ENCODE measurements at places on chromosomes 4 and X.
A peak's percentile ranks its signal among the peaks of the same experiment; 100 is the strongest.

- H3K27me3 ChIP-seq, result peaks cover 25% of the 10 kb centered on the region
- DNase-seq, result no peak
- H3K36me3 ChIP-seq, result no peaks in the 10 kb centered on the region
- no peak overlapping the region for H3K27ac ChIP-seq
- H3K4me3 ChIP-seq, result no peak overlapping the region
Measured at GRCh38 chr4:108192056-108192455, 23.3 kb upstream of the LEF1 start.

GRCh38 chr4:42906891-42907759, 14.6 kb downstream of the GRXCR1 start:
- H3K27ac ChIP-seq, result no peak overlapping the region
- no peak overlapping the region for H3K4me3 ChIP-seq
- no peaks in the 10 kb centered on the region for H3K36me3 ChIP-seq

- peaks cover 97% of the 10 kb centered on the region for H3K36me3 ChIP-seq
- H3K27ac ChIP-seq, result no peak overlapping the region
- no peak for DNase-seq
Measured at GRCh38 chr4:10077483-10078335, 38.9 kb downstream of the WDR1 start.

DNA sequence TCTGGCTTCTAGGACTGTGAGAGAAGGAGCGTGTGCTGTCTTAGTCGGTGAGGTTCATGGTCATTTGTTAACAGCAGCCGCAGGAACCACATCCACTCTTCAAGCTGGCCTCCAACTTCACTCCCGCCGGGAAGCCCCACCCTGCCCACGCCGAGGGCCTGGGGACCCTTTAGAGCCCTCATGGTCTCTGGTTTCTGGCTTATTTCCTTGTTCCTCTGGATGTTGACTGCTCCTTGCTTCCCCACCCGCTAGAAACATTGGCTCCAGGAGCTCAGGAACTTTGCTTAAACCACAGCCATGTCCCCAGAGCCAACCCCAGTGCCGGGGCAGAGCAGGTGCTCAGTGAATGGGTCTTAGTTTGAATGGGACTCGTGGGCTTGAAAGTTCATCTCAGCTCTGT, 40.8 kb downstream of the HTRA3 start:
- H3K27me3 ChIP-seq, result no peaks in the 10 kb centered on the region
- no peak overlapping the region for H3K4me3 ChIP-seq

DNA sequence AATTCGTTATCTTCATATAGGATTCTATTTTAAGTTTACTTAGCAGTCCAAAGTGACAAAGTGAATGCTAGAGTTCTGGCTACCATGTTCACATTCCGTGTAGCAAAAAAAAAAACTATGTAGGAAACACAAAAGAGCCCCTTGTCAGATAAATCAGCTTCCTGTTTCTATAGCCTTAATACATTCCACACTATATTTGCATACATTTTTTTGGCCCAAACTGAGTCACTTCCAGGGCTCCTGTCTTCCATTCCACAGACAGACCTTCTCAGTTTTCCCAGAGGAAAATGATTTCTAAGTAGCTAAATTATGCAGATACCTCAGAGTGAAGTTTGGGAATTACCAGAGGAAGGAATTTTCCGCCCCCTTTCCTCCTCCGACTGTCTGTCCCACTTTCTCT, 841.9 kb upstream of the HS3ST1 start:
- H3K27me3 ChIP-seq, result no peaks in the 10 kb centered on the region
- H3K27ac ChIP-seq, result no peak overlapping the region
- no peak overlapping the region for H3K4me3 ChIP-seq
- no peak for DNase-seq

GRCh38 chrX:2523911-2524310, 23.1 kb upstream of the DHRSX start:
- H3K4me1 ChIP-seq, result peaks cover 5% of the 10 kb centered on the region
- H3K27ac ChIP-seq, result no peak overlapping the region
- no peaks in the 10 kb centered on the region for H3K27me3 ChIP-seq
- no peaks in the 10 kb centered on the region for H3K36me3 ChIP-seq
- DNase-seq, result peak; percentile 52

DNA sequence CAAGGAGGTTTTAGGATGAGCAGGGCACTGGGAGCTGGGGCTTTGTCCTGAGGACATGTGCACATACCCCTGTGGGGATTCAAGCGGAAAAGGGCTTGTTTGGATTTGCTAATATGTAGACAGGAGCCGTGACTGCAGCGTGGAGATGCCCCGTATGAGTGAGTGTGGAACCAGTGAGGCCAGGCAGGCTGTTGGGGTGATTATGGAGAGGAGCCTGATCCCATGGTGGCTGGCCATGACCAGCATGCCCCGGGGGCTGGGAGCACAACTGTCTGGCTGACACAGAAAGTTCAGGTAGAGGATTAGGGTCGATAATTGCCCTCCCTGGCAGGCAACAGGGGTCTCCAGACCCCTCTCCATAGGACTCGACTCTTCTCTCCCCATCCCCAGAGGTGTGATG, 68.8 kb upstream of the STX18 start:
- no peak overlapping the region for H3K27ac ChIP-seq
- H3K36me3 ChIP-seq, result no peaks in the 10 kb centered on the region
- no peak overlapping the region for H3K4me3 ChIP-seq
- no peaks in the 10 kb centered on the region for H3K27me3 ChIP-seq
- peaks cover 2% of the 10 kb centered on the region for H3K4me1 ChIP-seq

DNA sequence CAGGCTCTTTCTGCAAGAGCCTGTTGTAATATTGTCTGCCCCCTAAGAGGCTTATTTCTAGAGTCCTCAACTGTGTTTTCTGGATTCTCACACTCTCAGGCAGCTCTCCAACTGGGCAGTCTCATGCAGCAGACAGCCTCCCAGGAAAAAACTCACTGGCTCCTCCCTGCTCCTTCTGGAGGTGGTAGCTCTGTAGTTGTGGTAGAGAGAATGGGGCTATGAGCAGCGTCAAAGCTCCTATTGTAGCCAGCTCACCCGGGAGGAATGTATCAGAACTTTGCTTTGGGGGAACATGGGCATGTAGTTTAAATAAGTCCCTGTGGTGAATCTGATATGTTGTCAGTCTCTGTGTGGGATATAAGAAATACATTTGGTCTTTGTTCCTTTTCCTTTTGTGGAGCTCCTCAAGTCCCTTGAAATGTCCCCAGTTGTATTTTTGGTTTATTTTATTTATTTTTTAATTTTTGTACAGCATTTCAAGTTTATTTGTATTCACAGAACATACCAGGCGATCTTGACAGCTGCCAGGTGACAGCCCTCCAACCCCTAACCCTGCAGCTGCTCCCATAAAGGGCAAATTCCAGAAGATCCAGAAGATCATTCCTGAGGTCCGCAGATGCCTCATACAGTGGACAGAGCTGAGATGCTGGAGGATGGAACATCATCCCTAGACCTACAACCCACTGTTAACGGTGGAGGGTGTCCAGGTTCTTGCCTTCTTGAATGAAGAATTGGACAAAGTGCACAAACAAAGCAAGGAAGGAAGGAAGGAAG, 45.7 kb downstream of the TRIM61 start:
- H3K27me3 ChIP-seq, result no peaks in the 10 kb centered on the region
- H3K4me3 ChIP-seq, result no peak overlapping the region
- no peak overlapping the region for H3K27ac ChIP-seq
- no peaks in the 10 kb centered on the region for H3K36me3 ChIP-seq

DNA sequence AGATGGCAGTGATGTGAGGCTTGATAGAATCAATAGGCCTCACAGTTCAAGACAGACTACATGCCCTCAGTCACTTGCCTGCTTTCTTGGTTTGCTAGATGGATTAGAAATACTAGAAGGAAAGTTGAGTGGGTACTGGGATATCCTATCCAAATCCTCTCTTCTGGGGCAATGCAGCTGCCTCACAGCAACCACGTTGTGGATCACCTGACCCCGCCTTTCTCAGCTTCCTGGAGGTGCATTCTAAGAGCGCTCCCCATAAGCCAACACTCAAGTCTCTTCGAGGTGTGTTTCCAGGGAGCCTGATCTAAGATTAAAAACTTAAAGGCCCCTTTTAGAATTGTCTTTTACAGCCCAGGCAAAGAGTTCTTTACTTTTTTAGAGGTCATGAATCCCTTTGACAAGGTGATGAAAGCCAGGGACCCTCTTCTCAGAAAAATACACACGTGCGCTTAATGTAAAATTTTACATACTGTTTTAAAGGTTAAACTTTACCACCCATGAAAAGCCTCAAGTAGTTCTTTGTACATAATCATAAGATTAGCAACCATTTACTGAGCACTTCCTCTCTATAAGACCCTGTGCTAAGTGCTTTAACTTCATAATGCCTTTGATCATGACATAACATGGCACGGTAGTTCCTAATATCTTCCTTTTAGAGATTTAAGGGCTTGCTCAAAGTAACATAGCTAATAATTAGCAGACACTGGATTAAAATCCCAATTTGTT, 840 bp upstream of the RPL34 start:
- peaks cover 46% of the 10 kb centered on the region for H3K36me3 ChIP-seq
- peak overlapping the region; percentile 100 for H3K4me3 ChIP-seq
- DNase-seq, result no peak
- no peaks in the 10 kb centered on the region for H3K27me3 ChIP-seq

DNA sequence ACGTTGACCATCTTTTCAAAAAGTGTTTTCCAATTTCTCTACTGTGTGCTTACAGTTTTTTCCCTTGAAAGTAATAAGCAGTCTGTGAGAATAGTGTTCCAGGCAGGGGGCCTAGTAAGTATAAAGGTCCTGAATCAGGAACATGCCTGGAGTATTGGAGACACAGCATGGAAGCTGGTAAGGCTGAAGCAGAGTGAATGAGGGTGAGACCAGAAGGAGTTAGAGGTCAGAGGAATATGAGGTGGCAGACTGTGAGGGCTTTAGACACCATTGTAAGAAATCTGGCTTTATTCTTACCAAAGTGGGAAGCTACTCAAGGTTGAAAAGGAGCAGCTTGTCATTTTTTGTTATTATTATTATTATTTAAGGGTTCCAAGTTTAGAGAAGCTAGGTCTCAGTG, 107.4 kb downstream of the CT47B1 start:
- no peaks in the 10 kb centered on the region for H3K36me3 ChIP-seq
- H3K4me3 ChIP-seq, result no peak overlapping the region
- H3K27me3 ChIP-seq, result no peaks in the 10 kb centered on the region
- DNase-seq, result no peak
- no peaks in the 10 kb centered on the region for H3K4me1 ChIP-seq

DNA sequence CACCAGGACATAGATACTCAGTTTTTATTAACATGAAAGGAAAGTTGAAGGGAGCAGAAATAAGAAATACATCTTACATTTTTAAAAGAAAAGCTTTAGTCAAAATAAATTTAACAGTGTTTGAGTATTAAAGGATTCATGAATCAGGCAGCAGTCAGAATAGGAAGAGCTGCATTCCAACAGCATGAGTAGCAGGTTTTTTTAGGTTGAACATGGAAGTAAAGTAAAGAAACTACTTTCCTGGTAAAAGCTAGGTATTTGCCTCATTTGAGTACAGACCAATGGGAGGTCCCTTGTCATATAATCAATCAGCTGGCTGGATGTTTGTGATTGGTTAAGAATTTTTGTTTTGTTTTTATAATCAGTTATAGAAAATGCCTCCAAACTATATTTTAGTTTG, 645.9 kb upstream of the INTU start:
- H3K27ac ChIP-seq, result no peak overlapping the region
- H3K27me3 ChIP-seq, result no peaks in the 10 kb centered on the region
- no peaks in the 10 kb centered on the region for H3K4me1 ChIP-seq
- H3K4me3 ChIP-seq, result no peak overlapping the region

DNA sequence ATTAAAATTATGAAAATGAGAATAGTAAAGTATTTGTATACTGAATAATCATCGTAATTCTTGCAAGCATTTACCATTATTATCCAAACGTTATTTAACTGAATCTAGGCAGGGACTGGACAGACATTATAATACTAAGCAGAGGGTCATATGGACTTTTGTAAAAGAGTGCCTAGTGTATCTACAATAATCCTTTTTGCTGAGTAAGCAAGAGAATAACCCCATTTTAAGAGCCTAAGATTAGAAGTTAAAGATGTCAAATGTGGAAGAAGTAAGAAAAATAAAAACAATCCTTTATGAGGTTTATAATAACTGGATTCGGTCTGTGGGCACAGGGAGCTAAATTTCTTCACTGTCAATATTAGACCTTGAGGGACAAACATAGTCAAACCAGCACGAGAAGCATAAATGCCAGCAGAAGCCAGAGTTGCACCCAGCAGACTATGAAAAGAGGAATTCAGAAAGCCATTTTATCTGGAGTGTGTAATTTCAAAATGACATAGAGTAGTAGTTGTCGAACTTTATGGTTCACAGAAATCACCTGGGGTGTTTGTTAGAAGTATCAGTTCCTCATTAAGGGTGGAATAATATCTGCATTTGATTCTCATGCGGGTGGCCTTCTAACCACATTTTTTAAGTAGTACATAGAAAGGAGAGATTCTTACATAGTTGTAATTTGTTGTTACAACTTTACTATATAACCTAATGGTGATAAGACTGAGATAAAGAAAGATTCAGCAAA, 39.7 kb upstream of the DCLK2 start:
- DNase-seq, result no peak
- H3K4me3 ChIP-seq, result no peak overlapping the region
- H3K36me3 ChIP-seq, result peaks cover 1% of the 10 kb centered on the region
- H3K27ac ChIP-seq, result no peak overlapping the region
- peaks cover 4% of the 10 kb centered on the region for H3K4me1 ChIP-seq
- H3K27me3 ChIP-seq, result no peaks in the 10 kb centered on the region

DNA sequence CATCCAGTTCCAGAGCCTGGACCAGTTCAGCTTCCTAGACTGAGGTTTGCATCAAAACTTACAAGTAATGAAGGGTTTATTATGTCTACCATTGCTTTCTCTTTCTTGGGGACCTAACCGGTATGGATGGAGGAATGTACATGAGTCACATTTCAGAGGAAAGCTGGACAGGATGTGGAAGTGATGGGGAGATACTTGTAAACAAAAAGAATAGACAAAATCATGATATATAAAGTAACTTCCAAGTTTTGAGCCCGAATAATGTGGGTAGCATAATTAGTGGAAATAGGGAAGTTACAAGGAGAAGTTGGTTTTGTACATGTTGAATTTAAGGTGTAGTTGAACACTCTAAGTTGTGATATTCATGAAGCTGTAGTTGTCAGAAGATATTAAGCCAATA, 15.0 kb downstream of the FNIP2 start:
- no peak for DNase-seq
- no peaks in the 10 kb centered on the region for H3K36me3 ChIP-seq
- no peak overlapping the region for H3K4me3 ChIP-seq
- no peaks in the 10 kb centered on the region for H3K4me1 ChIP-seq
- no peaks in the 10 kb centered on the region for H3K27me3 ChIP-seq

- 0 out of 2 replicates have a peak, but pooled peaks cover 4% of the 10 kb centered on the region for H3K36me3 ChIP-seq
- H3K27me3 ChIP-seq, result no peaks in the 10 kb centered on the region
- no peak for DNase-seq
- H3K4me3 ChIP-seq, result no peak overlapping the region
Measured at GRCh38 chr4:101941816-101942358, 151.4 kb downstream of the BANK1 start.

GRCh38 chr4:39908284-39908683, 69.4 kb downstream of the PDS5A start:
- H3K27me3 ChIP-seq, result no peaks in the 10 kb centered on the region
- no peaks in the 10 kb centered on the region for H3K4me1 ChIP-seq

Data from H9 (cell line).